ENCODE measurements at places on chromosomes 1 and 21.
A peak's percentile ranks its signal among the peaks of the same experiment; 100 is the strongest.

- H3K27ac ChIP-seq = no peak overlapping the region
- no peaks in the 10 kb centered on the region for H3K4me1 ChIP-seq
- DNase-seq = no peak
- H3K27me3 ChIP-seq = no peaks in the 10 kb centered on the region
- no peak overlapping the region for H3K4me3 ChIP-seq
Observed at GRCh38 chr21:15211491-15212133, 146.8 kb upstream of the NRIP1 start.

- H3K27me3 ChIP-seq = peaks cover 11% of the 10 kb centered on the region
- H3K4me1 ChIP-seq = no peaks in the 10 kb centered on the region
- H3K27ac ChIP-seq = no peak overlapping the region
- H3K36me3 ChIP-seq = no peaks in the 10 kb centered on the region
- no peak for DNase-seq
- no peak overlapping the region for H3K4me3 ChIP-seq
Observed at GRCh38 chr21:41508415-41509144, 622 bp upstream of the TMPRSS2 start.

GRCh38 chr1:184890539-184890973 lies 83.8 kb downstream of the NIBAN1 start:
- DNase-seq = peak; percentile 67
- peaks cover 23% of the 10 kb centered on the region for H3K36me3 ChIP-seq
- H3K4me3 ChIP-seq = peak overlapping the region; percentile 75

GRCh38 chr1:84571150-84571535 lies 3.1 kb downstream of the CTBS start:
- H3K27me3 ChIP-seq = no peaks in the 10 kb centered on the region
- H3K36me3 ChIP-seq = peaks cover 12% of the 10 kb centered on the region
- H3K4me1 ChIP-seq = peaks cover 29% of the 10 kb centered on the region
- H3K27ac ChIP-seq = no peak overlapping the region

- no peak overlapping the region for H3K4me3 ChIP-seq
- H3K4me1 ChIP-seq = no peaks in the 10 kb centered on the region
- H3K36me3 ChIP-seq = no peaks in the 10 kb centered on the region
- DNase-seq = no peak
- no peaks in the 10 kb centered on the region for H3K27me3 ChIP-seq
Observed at GRCh38 chr1:172278478-172278877, 142.0 kb upstream of the C1orf105 start.

DNA sequence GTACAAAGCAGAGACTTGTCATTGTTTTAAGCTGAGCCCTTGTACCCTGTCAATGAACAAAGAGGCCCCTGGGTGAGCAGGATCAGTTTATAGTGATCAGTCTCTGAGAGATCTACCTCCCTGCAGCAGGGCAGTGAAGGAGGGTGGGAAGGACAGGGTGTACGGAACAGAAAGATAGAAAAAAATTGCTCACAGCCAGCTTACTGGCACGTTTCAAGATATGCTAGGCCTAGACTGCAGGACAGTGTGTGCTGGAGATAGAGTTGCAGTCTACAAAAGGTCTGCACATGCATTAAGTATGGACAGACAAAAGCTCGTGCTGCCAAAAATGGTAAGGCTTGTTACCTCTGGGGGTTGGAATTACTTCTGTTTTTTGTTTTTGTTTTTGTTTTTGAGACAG lies 34.6 kb downstream of the OVAAL start:
- H3K36me3 ChIP-seq = no peaks in the 10 kb centered on the region
- no peak for DNase-seq
- no peak overlapping the region for H3K27ac ChIP-seq
- H3K4me1 ChIP-seq = no peaks in the 10 kb centered on the region
- H3K4me3 ChIP-seq = no peak overlapping the region

GRCh38 chr1:172642970-172643369 lies 15.9 kb upstream of the FASLG start:
- no peak overlapping the region for H3K27ac ChIP-seq
- peaks cover 55% of the 10 kb centered on the region for H3K4me1 ChIP-seq
- peak overlapping the region; percentile 30 for H3K4me3 ChIP-seq
- H3K27me3 ChIP-seq = no peaks in the 10 kb centered on the region
- no peak for DNase-seq

DNA sequence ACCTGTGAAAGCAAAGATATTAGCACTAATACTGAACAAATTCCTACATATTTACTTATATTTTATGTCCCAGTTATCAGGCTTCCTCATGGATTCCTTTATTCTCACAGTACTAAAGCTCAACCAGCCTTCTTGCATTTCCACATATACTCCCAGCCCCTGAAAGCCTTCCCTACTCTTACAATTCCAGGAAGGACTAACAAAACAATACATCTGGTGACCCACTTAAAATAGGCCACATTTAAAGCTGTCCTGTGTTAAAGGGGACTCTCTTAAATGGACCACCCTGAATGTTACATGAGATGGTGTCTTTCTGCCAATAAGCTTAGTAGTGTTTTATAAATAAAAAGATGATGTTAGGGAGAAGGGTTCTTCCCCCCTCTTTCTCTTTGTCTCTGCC lies 54.4 kb downstream of the NTMT2 start:
- DNase-seq = no peak
- no peak overlapping the region for H3K27ac ChIP-seq
- peaks cover 3% of the 10 kb centered on the region for H3K27me3 ChIP-seq
- no peaks in the 10 kb centered on the region for H3K4me1 ChIP-seq
- H3K36me3 ChIP-seq = no peaks in the 10 kb centered on the region

- no peaks in the 10 kb centered on the region for H3K27me3 ChIP-seq
- no peaks in the 10 kb centered on the region for H3K4me1 ChIP-seq
- no peaks in the 10 kb centered on the region for H3K36me3 ChIP-seq
- H3K27ac ChIP-seq = no peak overlapping the region
Observed at GRCh38 chr1:168913711-168914463, 184.9 kb upstream of the DPT start.

GRCh38 chr21:32070676-32071330 lies 198.0 kb downstream of the HUNK start:
- H3K36me3 ChIP-seq = no peaks in the 10 kb centered on the region
- H3K4me3 ChIP-seq = no peak overlapping the region
- no peak overlapping the region for H3K27ac ChIP-seq
- no peaks in the 10 kb centered on the region for H3K27me3 ChIP-seq
